D341Med (cell line): ENCODE measurements at places on chromosomes 5 and 9.

GRCh38 chr5:54275361-54275760 is 35.0 kb downstream of the ARL15 start:
- DNase-seq = no peak

- DNase-seq = no peak
Observed at GRCh38 chr5:120895660-120896059, 431.6 kb downstream of the PRR16 start.

- DNase-seq = no peak
Observed at GRCh38 chr5:130762031-130762430, 403.0 kb downstream of the HINT1 start.

DNA sequence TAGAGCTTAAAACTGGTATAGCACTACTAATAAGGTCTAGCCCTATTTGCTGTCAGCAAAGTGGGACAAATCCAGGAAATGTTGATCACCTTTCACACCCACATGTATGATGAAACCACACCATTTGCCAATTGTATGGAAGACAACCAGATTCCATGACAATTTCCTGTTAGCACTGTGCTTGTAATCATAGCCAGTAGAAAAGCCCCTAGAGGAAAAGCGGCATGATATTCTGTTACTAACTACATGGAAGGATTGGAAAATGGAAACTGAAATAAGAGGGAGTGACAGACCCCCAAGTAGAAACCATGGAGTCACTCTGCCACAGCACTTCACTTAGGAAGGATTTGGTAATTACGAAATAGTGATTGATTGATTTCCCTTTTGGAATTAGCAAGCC is 923 bp downstream of the SPATA6L start:
- no peak for DNase-seq

- DNase-seq = no peak
Observed at GRCh38 chr5:119750887-119751733, 121.8 kb downstream of the FAM170A start.

DNA sequence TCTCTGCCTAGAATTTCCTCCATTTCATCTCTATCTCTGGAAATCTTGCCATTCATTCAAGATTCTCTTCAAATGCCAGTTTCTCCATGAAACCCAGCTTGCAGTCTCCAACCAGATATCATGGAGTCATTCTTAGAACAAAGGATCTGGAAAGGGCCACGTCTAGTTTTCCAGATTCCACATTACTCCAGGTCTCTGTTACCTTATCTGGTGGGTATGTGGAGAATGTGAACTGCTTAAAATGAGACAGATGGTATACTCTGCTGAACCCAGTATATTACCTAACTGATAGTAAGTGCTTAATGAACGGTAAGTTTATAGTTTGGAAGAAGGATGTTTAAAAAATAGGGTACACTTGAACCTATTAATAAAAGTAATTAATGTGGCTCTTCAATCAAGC is 52.3 kb upstream of the ZSWIM6 start:
- DNase-seq = no peak

DNA sequence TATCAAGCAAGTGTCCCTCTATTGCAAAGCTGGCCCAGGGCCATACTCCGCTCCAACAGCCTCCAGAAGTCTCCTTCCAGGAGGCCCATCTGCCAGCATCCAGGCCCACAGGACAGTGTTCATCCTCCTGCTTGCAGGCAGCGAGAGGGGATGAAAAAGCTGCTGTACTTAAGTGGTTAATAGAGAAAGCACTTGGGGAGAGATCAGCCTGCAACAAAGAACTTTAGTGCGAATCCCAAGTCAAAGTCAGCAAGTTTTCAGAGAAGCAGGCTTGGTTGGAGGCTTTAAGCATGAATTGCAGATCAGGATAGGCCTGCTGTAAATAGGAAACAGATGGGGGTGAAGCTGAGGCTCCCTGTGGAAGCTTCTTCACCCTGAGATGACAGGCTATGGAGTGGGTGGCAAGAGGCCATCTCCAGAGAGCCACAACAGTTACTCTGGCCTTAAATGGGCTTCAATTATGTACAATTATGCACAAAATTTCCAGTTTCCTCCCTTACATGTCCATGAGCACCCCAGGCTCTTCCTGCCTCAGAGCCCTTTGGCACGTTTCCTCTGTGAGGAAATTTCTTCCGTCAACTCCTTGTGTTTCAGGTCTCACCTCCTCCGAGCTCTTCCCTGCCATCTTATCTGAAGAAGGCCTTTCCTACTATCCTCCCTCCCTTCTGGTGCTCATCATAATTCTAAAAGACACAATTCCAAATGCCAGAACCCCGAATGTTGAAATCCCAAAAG is 98.0 kb upstream of the NR3C1 start:
- no peak for DNase-seq

DNA sequence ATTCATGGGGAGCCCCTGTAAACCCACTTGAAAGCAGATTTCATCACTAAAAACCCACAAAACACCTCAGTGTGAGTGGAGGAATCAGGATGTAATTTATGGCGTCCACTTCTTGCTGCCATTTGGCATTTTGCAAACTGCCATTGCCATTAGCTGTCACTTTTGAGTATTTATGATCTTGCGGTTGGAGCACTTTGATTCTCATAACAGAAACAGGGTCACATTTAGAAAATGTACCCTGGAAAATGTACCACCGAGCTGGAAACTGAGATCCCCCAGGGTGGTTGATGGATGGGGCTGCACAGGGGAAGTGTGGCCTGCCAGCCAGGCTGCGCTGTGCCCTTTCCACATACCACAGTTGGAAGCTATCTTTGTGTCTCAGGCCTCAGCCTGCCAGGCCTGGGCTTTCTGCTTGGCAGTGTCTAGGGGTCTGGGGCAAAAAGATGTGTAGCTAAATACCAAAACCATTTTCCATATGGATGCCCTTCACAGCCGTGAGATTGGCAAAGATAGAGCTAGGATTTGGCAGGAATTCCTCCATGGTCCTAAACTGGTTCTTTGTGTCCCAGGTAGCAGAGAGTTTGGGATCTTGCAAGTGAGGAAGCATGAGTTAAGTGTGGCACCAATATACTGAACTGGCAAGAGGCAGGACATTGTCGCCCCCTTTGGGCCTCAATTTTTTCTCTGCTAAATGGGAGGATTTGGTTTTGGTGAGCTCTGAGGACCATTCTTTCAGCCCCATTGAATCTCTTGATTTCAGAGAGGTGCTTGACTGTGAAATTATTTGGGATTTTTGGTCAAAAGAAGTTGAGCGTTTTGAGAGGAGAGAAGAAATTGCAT is 46.2 kb downstream of the GALNT10 start:
- no peak for DNase-seq

- no peak for DNase-seq
Observed at GRCh38 chr5:134592141-134592746, 40.4 kb downstream of the SAR1B start.

- DNase-seq = peak; percentile 99
Observed at GRCh38 chr9:137302118-137302448, at the start of gene NRARP. Gene NRARP (minus strand): TSS chr9:137302271. CDS start chr9:137301928, 343 bp downstream.

DNA sequence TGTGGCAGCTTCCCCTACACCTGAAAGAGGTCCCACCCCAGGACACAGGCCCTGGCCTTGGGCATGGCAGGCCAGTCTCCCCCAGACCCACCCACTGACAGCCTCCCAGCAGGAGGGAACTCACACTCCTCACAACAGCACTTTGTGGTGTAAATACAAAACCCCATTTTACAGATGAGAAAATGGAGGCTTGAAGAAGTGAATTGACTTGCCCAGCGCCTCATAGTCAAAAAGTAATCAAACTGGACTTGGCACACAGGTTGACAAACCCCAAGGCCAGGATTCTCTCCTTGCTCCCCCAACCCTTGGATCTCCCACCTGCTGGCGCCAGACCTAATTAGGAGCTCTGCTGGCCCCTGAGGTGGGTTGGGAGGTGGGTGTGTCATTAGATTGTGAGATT is 29.2 kb upstream of the NEK6 start:
- DNase-seq = no peak
